HepG2 (cell line): ENCODE measurements at places on chromosomes 6 and 20. TPM values are rescaled to one million over a fixed set of nuclear protein-coding genes. Genes with fewer than 3 reads are reported as not detected.
A peak's percentile ranks its signal among the peaks of the same experiment; 100 is the strongest.

GJA10 gene
- polyA plus RNA-seq, result not detected in 2 replicates

FAM217A gene
- not detected in 2 replicates for polyA plus RNA-seq

ABHD16B gene
- polyA plus RNA-seq, result not detected in 2 replicates

GRM1 gene
- not detected in 2 replicates for polyA plus RNA-seq

ARMH2 gene
- polyA plus RNA-seq, result not detected in 2 replicates

HSPA1L gene
- polyA plus RNA-seq, result 0.78 and 1.0 TPM in 2 replicates

TFAP2A gene
- polyA plus RNA-seq, result not detected in 2 replicates

- DNase-seq, result no peak
These were observed 224.2 kb downstream of the DLL1 start for GRCh38 chr6:170066679-170067078.

DNA sequence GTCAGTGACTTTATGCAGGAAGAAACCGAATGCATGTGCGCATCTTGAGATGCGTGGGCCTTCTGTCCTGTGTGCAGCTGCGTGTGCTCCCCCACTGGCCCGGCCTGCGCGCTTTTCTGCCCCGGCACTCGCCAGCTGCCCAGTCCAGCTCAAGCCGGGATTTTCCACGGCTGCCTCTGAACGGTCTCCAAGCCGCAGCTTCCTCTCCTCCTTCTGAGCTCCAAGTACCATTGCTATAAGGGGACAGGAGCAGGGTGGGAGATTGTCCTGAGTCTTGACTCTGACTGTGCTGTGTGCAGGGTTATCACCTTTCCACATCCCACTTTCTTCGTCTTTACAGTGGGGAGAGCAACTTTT lies 302.8 kb downstream of the THBS2 start:
- DNase-seq, result no peak

- DNase-seq, result no peak
These were observed 12.0 kb upstream of the LTA start for GRCh38 chr6:31559958-31560696.

DNA sequence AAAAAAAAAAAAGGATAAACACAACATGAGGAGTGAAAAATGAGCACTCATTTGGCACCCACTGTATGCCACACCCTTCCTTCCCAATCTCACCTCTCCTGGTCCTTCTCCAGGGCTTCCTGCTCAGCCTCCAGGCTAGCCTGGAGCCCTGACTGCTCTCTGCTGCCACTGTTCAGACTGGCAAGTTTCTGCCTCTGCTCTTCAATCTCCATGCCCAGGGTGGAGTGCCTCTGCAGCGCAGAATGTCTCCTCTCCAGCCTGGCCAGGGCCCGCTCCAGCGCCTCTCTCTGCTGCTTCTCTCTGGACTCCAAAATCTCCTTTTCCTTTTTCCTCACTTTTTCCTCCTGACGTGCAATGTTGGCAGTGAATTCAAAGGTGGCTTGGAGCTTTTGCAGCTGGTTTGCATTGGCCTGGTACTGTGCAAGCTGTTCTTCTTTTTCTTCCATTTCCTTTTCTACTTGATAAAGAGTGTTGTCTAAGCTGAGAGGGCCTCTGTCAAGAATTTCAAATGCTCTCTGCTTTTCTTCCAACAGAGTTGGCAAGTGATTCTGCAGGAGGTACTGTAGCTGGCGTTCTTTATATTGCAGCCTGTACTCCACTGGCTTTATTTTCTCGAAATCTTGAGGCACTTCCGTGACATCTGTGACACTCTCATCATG lies 194.4 kb downstream of the KIF16B start:
- no peak for DNase-seq

- DNase-seq, result no peak
These were observed 128.7 kb upstream of the ARMC2 start for GRCh38 chr6:108719477-108719876.

DNA sequence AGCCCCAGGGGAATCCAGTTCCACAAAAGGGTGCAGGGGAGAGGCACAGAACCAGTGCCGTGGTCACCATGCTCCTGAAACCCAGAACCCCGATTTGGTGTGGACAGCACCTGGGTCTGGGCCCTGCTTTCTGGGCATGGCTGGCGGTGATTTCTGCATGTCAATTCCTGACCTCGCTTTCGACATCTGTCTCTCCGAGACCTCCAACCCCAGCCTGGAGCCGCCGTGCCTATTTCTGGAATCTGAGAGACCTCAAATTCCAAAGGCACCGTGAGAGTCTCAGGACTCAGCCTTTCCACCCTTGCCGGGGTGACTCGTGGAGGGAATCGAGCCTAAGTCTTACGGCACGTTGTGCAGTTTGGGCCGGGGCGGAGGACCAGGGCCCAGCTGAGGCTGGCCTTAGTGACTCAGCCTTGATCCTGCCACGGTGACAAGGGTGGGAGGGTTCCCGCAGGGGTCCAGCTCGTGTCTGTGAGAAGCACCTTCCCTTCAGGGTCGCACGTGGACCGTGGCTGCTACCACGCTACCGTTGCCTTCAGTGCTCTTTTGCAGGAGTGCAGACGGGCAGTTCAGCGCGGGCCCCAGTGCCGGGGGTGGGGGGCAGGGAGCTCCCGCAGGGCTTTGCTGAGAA lies 133.7 kb downstream of the PXDC1 start:
- DNase-seq, result no peak

DNA sequence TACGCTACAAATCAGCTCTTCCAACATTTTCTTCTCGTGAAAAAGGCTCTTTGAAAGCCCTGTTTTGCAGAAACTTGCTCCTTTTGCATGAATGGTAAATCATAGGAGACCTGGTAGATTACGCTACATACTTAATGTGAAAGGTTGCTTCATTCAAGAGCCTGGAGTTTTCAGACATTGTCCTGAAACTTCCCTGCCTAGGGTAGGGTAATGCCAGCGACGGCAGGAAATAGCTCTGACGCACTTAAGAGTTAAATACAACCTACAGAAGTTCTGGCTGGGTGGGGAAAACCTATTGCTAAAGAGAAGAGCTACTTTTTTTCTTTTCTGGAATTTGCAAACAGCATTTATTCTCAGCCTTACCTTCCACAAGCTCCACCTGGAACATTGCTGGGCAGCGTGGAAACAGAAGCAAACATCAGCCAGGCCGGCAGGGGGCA lies 144.5 kb downstream of the LPA start:
- no peak for DNase-seq

DNA sequence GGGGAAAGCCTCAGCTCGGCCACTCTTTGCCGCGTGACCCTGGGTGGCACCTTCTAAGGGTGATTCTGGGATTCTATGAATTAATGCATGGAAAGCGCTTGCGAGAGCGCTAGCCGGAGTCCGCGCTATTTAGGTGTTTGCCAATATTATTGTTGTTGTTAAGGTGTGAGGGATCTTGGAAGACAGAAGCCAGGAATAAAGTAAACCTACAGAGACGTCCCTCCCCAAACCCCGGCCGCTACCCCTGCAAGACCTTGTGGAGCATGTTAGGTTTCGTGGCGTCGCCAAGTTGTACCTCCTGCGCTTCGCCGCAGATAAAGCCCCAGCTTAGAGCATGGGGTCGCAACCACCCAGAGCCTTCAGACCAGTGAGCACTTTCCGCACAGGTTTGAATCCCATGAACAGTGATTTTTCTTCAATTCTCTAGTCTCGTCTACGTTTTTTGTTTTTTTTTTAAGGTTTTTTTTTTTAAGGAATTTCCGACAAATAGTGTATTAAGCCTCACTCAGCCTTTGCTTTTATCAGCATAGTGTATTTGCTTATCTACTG lies 16.9 kb upstream of the ZSCAN9 start:
- no peak for DNase-seq

- no peak for DNase-seq
These were observed 19.0 kb downstream of the TOMM34 start for GRCh38 chr20:44941120-44941691.

DNA sequence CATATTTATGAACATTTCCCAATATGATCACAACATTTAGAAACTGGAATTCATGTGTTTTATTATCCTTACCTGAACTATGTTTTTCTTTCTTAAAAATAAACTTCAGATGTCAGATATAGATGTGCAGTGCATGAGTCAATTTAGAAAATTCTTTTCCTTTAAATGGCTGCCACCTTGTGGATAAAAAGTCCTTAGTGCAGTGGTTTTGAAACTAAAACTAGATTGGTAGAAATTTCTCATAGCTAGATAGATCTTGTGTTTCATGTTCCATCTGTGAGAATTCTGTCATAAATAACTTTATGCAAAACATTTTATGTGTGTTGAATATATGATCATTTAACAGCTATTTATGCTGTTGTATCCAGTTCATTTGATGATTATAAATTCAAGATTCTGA lies 134.9 kb downstream of the KLHL32 start:
- peak; percentile 17 for DNase-seq

DNA sequence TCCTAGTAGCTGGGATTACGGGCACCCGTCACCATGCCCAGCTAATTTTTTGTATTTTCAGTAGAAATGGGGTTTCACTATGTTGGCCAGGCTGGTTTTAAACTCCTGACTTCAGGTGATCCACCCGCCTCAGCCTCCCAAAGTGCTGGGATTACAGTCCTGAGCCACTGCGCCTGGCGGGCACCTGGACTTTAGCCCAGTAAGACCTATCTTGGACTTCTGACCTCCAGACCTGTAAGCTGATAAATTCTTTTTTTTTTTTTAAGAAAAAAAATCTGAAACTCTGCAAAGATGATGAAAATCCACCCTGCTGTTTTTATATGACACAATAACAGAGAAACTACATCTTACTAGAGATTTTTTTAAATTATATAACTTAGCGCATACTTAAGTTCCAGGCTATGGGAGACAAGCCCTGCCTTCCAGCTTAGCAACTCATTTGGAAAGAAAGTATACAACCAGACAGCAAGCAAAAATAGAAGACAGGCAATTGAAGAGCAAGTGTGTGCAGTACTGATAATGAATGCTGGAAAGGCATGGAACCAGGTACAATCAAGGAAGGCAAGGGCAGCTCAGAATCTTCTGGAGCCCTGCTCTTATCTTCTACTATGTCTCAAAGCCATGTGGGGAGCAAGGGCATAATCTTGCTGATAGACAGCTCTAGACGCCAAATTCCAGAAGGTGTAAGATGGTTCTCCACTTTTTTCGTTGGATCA lies 104.2 kb downstream of the CD83 start:
- no peak for DNase-seq

DNA sequence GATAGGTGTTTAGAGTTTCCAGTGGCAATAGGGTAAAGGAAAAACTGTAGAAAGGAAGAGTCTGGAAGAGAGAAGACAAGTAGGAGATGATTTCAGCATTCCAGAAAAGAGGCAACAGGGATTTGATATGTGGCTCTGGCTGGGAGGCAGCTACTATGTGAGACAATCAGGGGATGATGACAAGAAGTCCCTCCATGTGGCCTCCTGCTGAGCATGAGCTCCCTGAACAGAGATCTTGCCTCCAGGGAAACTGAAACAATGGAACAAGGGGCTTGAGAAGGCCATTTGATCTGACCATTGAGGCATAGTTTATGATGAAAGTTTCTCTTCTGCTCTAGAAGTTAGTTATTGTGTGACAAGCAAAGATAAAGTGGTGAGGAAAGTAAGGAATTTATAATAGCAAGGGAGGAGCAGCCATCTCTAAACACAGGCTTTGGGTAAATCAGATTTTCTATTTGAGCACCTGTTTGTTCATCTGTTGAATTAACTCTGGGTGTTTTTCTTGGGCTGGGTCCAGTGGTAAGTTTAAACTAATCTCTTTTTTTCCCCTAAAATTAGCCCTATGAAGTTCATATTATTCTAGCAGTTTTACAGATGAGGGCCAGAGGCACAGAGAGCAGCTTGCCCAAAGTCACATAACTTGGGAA lies 3.0 kb upstream of the GPX5 start:
- no peak for DNase-seq

GRCh38 chr6:1029141-1029540 lies 282.8 kb upstream of the FOXQ1 start:
- no peak for DNase-seq

GRCh38 chr6:113994934-113995342 lies 24.0 kb upstream of the HDAC2 start:
- DNase-seq, result peak; percentile 87

GRCh38 chr6:2857580-2858337 lies 16.1 kb upstream of the SERPINB1 start:
- no peak for DNase-seq

- DNase-seq, result no peak
These were observed 670 bp upstream of the COL11A2 start for GRCh38 chr6:33192671-33193602.

- no peak for DNase-seq
These were observed 80.1 kb downstream of the GMDS start for GRCh38 chr6:2165286-2165685.

GRCh38 chr20:18436847-18437246 lies 30.0 kb downstream of the DZANK1 start:
- DNase-seq, result no peak
